Posterior cingulate gyrus (tissue), 11 donors: ENCODE measurements at places on chromosomes 3 and 15.
A peak's percentile ranks its signal among the peaks of the same experiment; 100 is the strongest.

DNA sequence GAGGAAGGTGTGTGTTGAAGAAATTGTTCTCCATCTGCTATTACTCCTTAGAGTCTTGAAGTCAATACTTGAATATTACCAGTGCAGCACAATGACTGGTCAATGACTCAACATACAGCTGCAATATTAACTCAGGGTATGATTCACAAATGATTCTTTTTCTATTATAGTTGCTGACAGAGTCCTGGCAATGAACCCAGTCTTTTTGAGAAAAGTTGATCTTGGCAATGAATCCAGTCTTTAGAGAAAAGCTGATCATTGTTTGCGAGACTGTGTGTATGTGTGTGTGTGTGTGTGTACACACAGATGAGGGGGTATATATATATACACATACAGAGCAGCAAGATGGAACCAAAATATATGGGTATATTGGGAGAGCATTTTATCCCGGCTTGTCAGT lies 315.1 kb downstream of the ZNF385D start:
- DNase-seq, result no peak

GRCh38 chr3:88203642-88204055 lies 53.9 kb downstream of the C3orf38 start:
- DNase-seq, result peak; percentile 89

DNA sequence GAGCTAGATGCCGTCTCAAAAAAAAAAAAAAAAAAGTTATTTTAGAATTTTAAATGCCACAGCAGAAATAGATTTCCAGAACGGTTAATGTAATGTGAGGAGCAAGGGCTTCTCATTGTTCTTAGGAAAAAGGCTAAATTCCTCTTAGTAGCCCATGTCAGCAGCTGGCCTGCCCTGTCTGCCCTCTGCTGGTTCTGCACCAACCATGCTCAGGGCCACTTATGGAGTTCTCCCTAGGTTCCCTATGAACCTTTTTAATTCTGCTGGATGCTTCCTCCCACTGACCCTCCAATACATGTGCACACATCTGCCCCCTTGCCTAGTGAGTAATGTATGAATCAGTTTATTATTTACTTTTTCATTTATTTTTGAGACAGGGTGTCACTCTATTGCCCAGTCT lies 32.2 kb upstream of the DPPA4 start:
- DNase-seq, result no peak

GRCh38 chr3:139555249-139555648 lies 15.7 kb upstream of the RBP1 start:
- no peak for DNase-seq

- no peak for DNase-seq
Measured at GRCh38 chr3:181771120-181771519, 59.4 kb downstream of the SOX2 start.

- no peak for DNase-seq
Measured at GRCh38 chr3:189288348-189289235, 116.8 kb downstream of the TPRG1 start.

DNA sequence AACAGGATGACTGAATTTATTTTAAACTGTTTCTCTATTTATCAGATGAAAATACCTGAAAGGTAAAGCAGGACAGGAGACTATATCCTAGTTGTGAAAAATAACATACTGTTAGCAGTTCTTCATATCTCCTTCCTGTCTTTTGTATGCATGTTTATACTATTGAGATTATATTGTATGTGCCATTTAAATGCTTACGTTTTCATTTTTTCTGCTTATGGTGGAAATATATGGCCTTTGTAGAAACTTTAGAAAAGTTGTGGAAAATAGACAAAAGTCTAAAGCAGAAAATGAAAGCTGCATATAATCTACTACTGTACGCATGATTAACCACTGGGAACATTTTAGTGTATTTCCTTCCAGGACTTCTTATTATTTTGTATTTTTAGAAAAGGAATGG lies 2.1 kb upstream of the PPM1L start:
- DNase-seq, result no peak

- peak; percentile 64 for DNase-seq
Measured at GRCh38 chr3:24773798-24774197, 279.1 kb upstream of the THRB start.

DNA sequence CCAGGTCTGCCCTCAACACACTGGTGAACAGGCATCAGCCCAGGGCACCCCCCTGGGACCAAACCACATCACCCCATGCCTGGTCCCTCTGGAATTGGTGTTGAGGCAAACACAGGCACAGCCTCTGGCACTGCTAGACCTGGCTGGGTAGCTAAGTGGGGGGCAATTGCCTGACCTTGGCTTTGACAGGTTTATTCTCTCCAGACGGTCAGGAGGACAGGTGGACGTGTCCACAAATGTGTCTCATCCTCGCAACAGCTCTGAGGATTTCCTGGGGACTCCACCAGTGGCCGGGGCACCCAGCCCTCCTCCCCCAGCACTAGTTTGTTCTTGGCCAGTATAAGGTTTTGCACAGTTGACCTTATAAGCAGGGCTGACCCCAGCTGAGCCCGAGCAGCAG lies 31.3 kb downstream of the TKT start:
- peak; percentile 61 for DNase-seq

- no peak for DNase-seq
Measured at GRCh38 chr3:134466331-134466730, 19.5 kb downstream of the ANAPC13 start.

DNA sequence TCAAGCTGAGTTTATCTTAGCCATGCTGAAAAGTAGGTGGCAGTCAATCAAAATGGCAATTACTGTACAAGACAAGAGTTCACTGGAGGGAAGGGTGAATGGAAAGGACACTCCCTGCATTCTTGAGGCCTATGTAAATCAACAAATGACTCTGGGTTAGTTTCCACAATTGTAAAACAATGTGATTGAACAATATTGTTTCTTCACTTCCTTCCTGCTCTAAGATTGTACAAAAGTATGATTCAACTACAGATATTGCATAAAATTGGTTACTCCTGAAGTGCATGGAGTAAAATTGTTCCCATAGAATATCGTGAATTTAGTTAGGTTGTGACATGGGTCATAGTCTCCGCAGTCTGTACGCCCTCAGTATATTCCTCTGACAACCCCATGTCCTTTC lies 277.6 kb downstream of the LPP start:
- DNase-seq, result no peak

GRCh38 chr3:99690761-99691369 lies 52.5 kb downstream of the COL8A1 start:
- DNase-seq, result no peak

GRCh38 chr3:177591379-177591778 lies 394.1 kb upstream of the TBL1XR1 start:
- DNase-seq, result no peak

- DNase-seq, result no peak
Measured at GRCh38 chr3:178263236-178263916, 272.9 kb upstream of the KCNMB2 start.

DNA sequence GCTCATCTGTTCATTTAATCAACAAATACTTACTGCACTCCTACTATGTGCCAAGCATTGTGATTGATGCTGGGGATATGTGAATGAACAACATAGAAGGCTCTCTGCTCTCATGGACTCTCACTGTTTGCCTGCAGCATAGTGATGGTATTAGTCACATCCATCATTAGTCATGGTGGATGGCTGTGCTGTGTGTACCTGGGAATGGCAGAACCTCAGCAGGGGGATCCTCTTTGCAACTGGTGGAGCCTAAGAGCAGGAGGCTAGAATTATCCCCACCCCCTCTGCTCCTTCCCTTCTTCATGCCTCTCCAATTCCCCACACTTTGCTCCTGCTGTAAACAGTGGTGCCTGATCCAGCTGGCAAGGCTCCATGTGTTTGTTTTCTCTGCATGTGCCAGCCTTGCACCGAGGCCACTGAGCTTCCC lies 20.5 kb downstream of the BOC start:
- no peak for DNase-seq

- DNase-seq, result no peak
Measured at GRCh38 chr3:85162905-85163304, 204.1 kb downstream of the CADM2 start.

DNA sequence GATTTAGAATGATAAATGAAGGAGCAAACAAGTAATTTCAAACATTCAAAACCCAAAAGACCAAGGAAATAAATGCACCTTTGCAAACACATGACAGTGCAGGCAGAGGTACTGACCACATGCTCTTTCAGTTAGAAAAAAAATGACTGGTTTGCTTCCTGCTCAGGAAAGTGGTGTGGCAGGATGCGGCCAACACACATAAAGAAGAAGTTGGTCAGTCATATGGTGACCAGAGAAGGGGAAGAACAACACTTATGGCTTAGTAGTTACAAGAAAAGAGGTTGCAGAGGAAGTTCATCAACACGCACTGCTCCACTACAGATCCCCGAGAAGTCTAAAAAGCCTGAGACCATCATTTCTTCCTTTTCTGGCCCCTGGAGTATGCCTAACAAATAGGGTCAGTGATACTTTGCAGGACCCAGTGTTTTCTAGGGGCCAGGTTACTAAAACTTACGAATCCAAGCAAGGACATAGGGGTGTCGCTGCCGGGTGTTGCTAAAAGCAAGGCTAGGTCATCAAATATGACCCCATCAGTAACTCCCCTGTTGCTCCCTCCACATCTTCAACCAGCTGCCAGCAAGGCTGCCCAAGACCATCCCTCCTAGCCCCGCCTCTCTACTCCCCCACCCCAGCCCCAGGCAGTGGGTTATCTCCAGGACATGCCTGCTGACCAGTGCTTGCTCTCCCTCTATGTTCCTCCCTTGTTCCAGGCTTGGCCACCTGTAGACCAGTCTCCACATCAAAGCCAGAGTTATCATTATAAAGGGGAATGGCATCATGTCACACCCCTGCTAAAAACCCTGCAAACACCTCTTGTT lies 11.2 kb downstream of the ATP8B4 start:
- DNase-seq, result no peak

DNA sequence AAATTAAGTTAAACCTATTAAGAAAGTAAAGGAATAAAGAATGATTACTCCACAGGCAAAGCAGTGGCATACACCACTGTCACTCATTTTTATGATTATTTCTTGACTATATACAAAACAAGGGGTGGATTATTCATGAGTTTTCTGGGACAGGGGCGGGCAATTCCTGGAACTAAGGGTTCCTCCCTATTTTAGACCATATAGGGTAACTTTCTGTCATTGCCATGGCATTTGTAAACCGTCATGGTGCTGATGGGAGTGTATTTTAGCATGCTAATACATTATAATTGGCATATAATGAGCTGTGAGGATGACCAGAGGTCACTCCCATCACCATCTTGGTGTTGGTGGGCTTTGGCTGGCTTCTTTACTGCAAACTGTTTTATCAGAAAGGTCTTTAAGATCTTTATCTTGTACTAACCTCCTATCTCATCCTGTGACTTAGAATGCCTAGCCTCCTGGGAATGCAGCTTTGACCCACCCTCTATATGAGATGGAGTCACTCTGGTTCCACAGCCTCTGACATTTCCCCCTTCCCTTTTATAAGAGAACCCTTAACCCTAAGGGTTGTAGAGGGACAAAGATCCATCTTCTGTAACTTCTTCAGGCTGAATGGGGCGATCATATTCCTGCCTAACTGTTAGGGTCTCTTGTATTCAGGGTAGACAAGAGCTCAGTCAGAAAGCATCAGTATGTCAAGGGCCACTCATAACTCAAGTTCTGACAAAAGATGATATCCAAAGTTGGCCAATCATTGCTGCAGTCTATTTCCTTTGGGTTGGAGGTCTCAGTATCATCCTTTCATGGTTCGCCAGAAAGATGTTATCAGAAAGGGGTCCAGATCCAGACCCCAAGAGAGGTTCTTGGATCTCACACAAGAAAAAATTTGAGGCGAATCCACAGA lies 79.5 kb upstream of the LIPC start:
- no peak for DNase-seq

DNA sequence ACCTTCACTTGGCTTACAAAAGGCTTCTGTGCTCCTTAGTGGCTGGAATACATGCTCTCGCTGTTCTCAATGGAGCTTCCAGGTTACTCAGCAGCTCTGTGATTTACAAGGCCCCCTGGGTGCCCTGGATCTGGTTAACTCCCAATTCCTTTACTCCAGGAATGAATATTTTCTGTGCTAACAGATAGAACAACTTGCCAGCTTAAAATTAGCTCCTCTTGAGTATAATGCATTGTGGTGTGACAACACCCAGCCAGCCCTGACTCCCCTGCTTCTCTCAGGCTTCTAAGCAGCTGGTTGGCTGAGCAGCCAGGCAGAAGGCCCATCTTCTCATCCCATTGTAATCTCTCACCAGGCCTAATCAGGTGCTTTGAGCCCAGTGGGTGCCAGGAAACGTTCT lies 246.4 kb downstream of the ALCAM start:
- DNase-seq, result no peak

DNA sequence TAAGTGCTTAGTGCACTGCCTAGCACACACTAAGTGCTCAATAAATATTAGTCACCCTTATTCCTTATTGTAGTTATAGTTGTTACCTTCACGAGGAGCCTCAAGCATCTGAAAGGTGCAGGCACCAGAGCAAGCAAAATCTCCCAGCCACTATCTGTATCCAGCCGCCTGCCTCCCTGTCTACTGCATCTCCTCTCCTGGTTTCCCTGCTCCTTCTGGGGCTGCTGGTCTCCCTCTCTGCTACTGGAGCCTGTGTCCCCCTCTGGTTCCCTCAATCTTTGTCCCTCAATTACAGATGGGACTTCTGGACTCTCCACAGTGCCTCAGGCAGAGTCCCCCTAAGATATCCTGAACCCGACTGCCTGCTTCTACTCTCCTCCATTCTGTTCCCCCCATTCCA lies 18.8 kb downstream of the MYL3 start:
- DNase-seq, result no peak

DNA sequence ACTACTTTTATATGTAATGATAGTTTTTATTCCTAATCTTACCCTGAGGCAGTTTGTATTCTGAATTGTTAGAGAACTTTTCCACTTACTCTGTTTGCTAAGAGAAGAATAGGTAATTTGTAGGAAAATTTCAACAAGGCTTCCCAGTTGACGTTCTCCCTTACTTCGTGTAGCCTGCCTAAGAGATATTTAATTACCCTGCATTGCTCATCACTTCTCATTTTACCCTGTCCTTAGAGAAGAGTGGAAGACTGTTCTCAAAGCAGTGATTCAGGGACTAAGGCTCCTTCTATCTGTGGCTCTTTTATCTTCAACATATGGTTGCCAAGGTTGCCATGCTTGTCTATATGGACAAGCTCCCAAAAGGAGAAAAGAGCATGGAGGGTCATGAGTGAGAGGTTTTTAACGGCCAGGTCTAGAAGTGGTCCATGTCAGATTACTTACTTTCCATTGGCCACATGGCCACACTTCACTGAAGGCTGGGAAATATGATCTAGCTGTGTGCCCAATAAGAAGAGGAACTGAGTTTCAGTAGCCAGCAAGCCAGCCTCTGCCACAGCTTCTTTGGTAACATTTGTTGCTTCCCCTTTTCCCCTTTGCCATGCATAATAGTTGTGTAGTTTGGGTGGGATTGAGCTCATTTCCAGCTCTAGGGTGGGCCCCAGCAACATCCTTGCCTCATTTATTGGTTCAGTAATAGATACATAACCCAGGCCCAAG lies 22.1 kb downstream of the PDE8A start:
- no peak for DNase-seq

GRCh38 chr3:5489536-5489935 lies 302.0 kb downstream of the EDEM1 start:
- no peak for DNase-seq

- DNase-seq, result no peak
Measured at GRCh38 chr3:97911459-97911858, 60.8 kb downstream of the RIOX2 start.
